ENCODE measurements at places on chromosomes 5 and 9.

DNA sequence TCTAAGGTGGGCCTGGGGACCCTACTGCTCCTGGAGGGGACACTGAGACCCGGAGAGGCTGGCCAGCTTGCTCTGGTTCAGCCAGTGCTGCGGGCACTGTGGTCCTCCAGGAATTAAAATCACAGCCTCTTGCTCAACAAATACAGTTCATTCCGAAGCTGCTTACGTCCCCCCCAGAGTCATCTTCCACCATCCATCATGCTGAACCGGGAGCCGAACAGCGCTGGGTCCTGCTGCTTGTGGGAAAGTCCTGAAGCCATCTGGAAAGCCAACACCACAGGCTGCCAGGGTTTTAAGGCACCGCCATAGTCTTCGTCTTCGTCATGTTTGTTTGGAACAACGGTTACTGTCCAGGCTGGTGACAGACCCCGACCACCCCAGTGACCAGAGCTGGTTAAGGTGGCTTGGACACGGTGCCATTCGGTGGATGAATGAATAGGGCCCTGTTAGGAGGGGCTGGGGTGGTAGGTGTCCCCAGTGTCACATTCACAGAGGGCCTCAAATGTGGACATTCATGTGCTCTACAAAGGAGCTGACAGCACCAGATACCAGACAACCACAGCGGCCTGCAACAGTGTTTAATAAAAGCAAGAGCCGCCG is 81.6 kb upstream of the PHYKPL start:
- no peak for DNase-seq
- no peaks in the 10 kb centered on the region for H3K4me1 ChIP-seq
- H3K36me3 ChIP-seq: no peaks in the 10 kb centered on the region
- no peak overlapping the region for H3K4me3 ChIP-seq
- H3K27me3 ChIP-seq: peaks cover 21% of the 10 kb centered on the region
- no peak overlapping the region for H3K27ac ChIP-seq

DNA sequence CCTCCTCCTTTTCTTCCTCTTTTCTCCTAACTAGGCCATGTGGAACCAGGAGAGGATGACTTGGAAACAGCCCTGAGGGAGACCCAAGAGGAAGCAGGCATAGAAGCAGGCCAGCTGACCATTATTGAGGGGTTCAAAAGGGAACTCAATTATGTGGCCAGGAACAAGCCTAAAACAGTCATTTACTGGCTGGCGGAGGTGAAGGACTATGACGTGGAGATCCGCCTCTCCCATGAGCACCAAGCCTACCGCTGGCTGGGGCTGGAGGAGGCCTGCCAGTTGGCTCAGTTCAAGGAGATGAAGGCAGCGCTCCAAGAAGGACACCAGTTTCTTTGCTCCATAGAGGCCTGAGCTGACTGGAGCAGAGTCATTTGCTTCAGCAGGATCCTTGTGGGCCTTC is 13.7 kb downstream of the NUDT2 start:
- H3K4me3 ChIP-seq: no peak overlapping the region
- no peak for DNase-seq
- peaks cover 6% of the 10 kb centered on the region for H3K4me1 ChIP-seq
- H3K27ac ChIP-seq: no peak overlapping the region

- no peak overlapping the region for H3K27ac ChIP-seq
- H3K36me3 ChIP-seq: no peaks in the 10 kb centered on the region
- DNase-seq: no peak
- H3K4me1 ChIP-seq: no peaks in the 10 kb centered on the region
- H3K4me3 ChIP-seq: no peak overlapping the region
These were observed 538.3 kb downstream of the CSNK1G3 start for GRCh38 chr5:124050120-124050770.

DNA sequence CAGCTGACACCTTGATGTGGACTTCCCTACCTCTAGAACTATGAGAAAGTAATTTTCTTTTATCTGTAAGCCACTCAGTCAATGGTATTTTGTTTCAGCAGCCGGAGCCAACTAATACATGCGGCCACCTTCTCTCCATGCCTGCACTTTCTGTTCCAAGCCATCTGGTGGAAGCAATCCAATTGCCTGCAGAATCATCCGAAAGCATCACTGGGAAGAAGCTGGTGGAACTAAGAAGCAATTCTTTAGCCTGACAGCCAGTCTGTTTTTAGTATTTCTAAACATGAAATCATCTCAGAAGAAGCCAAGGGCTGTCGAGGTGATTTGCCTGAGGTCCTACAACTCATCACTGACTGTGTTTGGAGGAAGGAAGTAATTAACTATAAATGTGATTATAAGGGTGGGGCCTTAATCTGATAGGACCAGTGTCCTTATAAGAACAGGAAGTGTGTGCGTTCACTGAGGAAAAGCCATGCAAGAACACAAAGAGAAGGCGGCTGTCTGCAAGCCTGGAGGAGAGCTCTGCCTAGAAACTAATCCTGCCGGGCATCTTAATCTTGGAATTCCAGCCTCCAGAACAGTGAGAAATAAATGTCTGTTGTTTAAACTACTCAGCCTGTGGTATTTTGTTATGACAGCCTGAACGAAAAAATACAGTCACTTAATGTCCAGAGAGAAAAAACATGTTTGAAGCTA is 49.1 kb downstream of the NXNL2 start:
- no peak overlapping the region for H3K4me3 ChIP-seq
- H3K27me3 ChIP-seq: peaks cover 20% of the 10 kb centered on the region
- no peak for DNase-seq
- peaks cover 2% of the 10 kb centered on the region for H3K36me3 ChIP-seq
- no peak overlapping the region for H3K27ac ChIP-seq

GRCh38 chr9:125906144-125906543 is 159.0 kb downstream of the PBX3 start:
- no peak overlapping the region for H3K27ac ChIP-seq
- peaks cover 3% of the 10 kb centered on the region for H3K36me3 ChIP-seq
- H3K4me3 ChIP-seq: no peak overlapping the region
- no peak for DNase-seq
- peaks cover 11% of the 10 kb centered on the region for H3K4me1 ChIP-seq

- no peak overlapping the region for H3K4me3 ChIP-seq
- no peak overlapping the region for H3K27ac ChIP-seq
- H3K4me1 ChIP-seq: no peaks in the 10 kb centered on the region
- no peaks in the 10 kb centered on the region for H3K27me3 ChIP-seq
- no peak for DNase-seq
These were observed 124.1 kb downstream of the JAKMIP2 start for GRCh38 chr5:147658293-147658932.

DNA sequence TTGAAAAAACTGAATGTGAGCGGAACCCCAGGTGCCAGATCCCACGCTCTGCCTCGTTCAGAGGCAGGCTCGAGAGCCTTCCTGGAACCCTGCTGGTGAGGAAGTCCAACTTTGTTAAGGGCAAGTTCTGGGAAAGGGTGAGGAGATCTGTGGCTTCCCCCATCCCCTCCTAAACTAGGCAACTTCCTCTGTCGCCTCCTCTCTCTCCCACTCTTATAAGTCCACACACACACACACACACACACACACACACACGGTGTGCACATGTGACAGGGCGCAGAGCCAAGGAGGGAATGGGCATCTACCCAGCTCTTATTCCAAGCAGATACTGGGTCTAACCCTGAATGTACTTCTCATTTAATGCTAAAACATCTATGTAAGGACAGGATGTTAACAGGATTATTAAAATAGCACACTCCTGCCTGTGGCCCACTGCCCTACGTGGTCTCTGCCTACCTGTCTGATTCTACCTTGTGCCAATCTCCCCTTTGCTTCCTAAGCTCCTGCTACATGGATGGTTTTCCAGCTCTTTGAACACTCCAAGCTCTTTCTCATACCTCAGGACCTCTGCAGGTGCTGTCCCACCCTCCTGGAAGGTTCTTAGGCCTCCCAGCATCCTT is 72.4 kb upstream of the FBXW11 start:
- H3K4me1 ChIP-seq: peaks cover 28% of the 10 kb centered on the region

Measured in central memory CD8-positive, alpha-beta T cell (primary cell).